EH (cell line): ENCODE measurements at places on chromosomes 5 and 9.

- DNase-seq: no peak
These were observed 3.5 kb downstream of the IFNA2 start for GRCh38 chr9:21381448-21382339.

DNA sequence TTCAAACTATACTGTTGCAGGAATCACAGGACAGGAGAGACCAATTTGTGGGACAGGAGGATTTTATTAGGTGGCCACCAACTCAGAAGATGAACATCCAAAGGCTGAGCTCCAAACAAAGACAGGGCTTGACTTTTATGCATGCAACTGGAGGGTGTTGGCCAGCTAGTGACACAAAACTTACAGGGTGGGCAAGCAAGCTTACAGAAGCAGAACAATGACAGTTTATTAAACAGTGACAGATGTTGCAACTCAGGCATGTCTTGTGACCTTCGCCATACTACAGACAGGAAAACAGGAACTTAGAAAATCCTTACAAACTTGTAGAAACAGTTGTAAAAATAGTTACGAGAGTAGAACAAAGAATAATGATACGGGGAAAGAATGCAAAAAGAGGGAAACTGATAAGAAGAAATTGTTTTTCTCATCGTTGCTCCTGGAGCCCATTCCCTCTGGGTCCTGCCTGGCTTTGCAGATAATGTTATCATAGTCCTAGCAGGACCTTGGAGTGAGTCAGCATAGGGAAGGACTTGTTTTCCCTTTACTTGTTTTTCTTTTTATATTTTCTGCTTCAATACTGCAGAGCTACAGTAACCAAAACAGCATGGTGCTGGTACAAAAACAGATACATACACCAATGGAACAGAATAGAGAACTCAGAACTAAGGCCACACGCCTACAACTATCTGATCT is 2083.0 kb upstream of the ACO1 start:
- no peak for DNase-seq

GRCh38 chr5:163724305-163724704 is 218.9 kb downstream of the MAT2B start:
- no peak for DNase-seq

GRCh38 chr9:127102176-127102575 is 20.3 kb downstream of the ANGPTL2 start:
- DNase-seq: peak; percentile 37

- DNase-seq: no peak
These were observed 49.9 kb downstream of the LMX1B start for GRCh38 chr9:126663661-126664072.

DNA sequence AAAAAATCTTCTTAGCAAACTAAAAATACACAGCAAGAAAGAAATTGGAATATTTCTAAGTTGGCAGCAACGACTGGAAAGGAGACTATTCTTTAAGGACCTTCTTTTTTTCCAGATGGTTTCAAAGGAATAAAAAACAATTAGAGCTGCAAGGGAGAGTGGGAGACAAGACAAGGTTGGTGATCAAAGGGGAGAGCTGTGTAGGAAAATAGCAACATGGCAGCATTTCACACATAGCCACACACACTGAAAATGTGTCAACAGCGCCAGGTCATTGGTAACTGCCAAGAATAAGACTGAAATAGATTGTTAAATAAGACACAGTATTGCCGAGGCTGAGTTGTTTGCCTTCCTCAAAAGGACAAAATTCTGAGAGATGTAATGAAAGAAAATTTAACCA is 88.1 kb upstream of the TLE1 start:
- no peak for DNase-seq

DNA sequence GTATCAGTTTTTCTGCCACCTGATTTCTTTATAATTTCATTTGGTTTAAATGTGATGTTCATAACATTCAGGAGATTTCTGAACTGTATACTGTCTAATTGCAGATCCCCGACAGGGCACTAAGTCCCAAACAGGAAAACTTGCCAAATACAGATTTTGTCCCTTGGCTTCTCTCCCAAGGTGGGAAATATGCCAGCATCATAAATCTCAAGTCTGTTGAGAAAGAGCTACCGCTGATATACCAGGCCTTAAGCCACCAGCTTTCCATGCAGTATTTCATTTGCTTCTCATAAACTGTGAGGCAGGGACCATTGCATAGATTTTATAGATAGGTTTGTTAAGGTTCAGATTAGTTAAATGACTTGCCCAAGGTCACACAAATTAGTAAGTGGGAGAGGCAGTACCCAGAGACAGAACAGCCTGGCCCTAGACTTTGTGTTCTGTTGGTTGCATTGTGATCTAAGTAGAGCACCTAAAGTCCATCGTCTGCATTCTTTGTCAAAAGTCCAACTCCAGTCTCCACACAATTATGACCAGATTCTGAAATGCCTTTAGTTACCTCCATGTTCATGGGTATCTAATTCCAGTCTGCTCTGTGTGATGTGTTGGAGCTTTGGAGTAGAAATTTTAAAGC is 16.2 kb downstream of the GPR21 start:
- peak; percentile 83 for DNase-seq

DNA sequence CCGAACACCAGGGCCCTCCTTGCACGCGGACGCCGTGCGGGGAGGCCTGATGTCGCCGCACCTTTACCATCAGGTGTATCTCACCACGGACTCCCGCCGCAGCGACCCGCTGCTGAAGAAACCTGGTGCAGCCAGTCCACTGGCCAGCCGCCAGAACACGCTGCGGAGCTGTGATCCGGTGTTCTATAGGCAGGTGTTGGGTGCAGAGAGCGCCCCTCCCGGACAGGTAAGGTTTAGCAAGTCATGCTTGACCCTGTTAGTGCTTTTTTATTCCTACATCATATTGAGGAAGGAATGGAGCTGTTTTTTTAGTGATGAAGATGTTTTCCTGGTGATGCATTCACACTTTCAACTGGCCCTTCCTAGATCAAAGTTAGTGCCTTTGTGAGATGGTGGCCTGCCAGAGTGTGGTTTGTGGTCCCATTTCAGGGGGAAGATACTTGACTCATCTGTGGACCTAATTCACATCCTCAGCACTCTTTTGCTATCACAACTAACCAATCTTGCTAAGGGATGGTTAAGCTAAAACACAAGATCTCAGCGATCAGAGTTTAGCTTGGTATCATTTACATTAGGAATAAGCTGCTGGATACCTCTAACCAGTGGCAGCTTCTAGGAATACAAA is 2.7 kb downstream of the PCDHGC3 start:
- peak; percentile 66 for DNase-seq

DNA sequence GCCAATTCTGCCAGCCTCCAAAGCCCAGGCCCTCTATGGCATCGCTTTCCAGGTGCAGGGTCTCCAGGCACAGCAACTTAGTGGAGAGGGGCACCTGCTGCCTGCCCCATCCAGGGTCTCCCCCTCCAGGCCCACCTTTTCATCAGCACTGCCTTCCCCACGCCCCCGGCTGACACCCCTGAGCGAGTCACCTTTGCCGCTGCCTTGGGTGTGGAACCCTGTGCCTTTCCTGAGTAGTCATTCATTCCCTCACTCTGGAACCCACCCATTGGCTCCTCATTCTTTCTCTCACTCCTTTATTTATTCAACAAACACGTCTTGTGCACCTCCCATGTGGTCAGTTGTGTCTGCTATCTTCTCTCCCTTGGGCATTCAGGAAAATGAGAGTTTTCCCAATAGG is 14.5 kb upstream of the RPL26L1 start:
- peak; percentile 48 for DNase-seq

GRCh38 chr5:148615644-148616275 is 38.6 kb downstream of the HTR4 start:
- peak; percentile 22 for DNase-seq
